ENCODE measurements at places on chromosomes 2 and 18.
A peak's percentile ranks its signal among the peaks of the same experiment; 100 is the strongest.

GRCh38 chr2:146468578-146468977, 1376.3 kb upstream of the ACVR2A start:
- DNase-seq: no peak

- no peak for DNase-seq
Observed at GRCh38 chr2:84038866-84039265, 420.2 kb downstream of the SUCLG1 start.

- no peak for DNase-seq
Observed at GRCh38 chr2:126494593-126494992, 161.4 kb upstream of the GYPC start.

DNA sequence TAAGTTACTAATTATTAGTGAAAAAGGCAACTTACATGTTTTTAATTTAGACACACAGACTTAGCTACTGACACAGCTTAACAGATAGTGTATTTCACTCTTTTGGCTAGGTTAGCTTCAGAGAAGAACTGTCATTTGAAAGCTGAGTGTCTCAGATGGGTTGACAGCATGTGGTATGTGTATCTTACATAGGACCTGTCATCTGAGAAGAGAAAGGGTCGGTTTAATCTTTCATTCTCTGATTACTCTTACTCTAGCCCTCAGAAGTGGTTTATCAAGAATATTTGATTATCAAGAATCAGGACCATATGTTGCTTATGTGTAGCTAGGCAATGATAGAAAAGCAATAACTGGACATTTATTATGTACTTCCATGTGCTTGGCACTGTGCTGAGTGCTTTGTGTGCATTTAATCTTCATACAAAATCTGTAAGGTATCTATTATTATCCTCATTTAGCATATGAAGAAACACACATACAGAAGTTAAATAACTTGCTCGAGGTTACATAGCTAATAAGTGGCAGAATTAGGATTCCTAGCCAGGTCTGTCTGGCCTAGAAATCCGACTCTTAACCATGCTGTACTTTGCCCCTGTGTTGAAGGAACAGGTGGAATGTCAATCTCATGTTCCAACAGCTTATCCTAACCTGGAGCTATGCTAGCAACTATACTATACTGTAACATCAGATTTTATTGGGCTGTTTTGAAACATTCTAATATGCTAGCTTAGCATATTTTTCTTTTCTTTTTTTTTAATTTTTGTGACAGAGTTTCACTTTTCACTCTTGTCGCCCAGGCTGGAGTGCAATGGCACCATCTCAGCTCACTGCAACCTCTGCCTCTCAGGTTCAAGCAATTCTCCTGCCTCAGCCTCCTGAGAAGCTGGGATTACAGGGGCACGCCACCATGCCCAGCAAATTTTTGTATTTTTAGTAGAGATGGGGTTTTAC, 28.4 kb downstream of the CFLAR start:
- no peak for DNase-seq

GRCh38 chr18:64854112-64854511, 705.2 kb upstream of the LINC00305 start:
- no peak for DNase-seq

GRCh38 chr2:241066171-241066892, 35.8 kb downstream of the MTERF4 start:
- DNase-seq: no peak

DNA sequence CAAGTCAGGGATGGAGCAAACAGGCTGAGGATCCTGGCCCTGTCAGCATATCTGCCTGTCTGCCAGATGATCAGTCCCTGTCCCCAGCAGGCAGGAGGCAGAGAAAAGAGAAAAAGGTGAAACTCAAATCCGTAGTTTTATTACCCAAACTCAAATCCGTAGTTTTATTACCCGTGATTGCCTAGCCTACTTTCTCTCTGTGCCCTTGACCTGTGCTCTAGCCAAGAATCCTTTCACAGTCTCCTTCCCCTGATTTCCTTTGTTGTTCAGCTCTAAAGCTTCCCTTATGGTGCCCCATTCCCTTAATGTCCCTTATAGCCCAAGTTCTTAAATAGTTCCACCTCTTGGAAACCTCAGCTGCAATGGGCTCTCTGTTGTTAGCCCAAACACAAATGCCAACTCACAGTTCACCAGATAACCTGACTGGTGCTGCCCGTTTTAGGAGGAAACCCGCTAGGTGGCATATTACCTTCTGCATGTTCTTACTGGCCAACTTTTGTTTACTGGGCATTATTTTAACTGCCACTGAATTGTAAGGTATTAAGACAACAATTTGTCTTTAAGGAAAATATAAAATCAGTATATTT, 125.7 kb upstream of the FZD5 start:
- no peak for DNase-seq

GRCh38 chr2:132936791-132937190, 266.8 kb upstream of the LYPD1 start:
- no peak for DNase-seq

DNA sequence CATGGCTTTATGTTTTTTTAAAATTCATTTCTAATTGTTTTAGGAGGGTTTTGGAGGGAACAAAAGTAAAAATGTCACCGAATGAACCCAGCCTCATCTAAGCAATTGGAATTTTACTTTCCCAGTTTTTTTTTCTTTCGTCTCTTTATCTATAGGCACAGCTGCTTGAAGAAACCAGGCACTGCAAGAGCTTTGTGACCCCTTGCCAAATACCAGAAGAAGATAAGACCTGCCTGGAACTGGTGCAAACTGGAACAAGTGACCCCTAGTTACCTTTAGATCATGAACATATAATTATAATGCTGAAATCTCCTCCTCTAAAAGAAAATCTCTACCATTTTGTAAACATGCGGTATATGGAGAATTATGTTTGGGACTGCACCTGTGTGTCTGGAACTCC, 100.9 kb downstream of the TSN start:
- no peak for DNase-seq

DNA sequence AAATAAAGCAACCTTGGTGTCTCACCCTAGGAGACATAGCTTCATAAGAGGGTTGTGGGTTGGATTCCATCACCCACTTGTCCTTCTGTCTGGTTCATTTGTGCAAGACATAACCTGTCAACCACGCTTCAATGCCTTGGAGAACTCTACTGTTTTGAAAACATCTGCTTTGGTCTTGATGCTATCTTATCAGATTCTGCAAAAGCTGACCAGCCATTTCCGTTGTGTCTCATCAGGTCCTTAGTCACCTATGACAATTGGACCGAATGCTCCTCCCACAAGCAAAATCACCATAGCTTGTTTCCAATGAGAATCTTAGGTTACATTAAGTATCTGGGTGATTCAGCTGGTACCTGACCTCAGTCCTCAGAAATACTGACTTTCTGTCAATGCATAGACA, 35.4 kb downstream of the STAT4 start:
- DNase-seq: no peak

GRCh38 chr2:29753671-29754444, 167.5 kb downstream of the ALK start:
- no peak for DNase-seq

- no peak for DNase-seq
Observed at GRCh38 chr2:198273660-198274059, 469.3 kb downstream of the PLCL1 start.

GRCh38 chr2:106545007-106545406, 57.8 kb downstream of the CD8B2 start:
- no peak for DNase-seq

DNA sequence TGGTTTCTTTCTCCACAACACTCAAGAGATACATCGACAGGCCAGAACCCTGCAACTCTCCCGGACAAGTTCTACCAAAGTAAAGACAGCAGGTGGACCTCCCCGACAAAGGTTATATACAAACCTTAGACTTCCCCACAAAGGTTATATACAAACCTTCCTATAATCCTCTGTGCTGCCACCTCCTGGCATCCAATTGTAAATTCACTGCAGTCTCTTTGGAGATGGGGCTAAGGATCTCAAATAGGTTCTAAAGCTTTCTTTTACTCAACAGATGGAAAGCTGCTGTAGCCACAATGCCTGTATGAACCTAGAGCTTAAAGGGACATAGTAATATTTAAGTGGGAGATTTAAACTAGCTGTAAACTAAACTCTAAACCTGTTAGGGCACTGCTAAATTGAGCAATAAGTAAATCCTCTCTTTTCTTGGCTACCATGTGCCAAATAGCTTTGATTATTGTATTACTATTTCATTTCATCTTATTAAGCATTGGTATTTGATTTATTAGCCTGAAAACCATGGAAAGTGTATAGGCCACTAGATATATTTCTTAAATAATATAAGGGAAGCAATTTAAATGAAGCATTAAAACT, 9.8 kb upstream of the MREG start:
- peak; percentile 43 for DNase-seq

GRCh38 chr18:48065601-48065995, 135.1 kb upstream of the SMAD2 start:
- no peak for DNase-seq

GRCh38 chr2:182716650-182716979, 558 bp downstream of the DNAJC10 start:
- no peak for DNase-seq

GRCh38 chr2:202410092-202410491, 34.0 kb downstream of the BMPR2 start:
- DNase-seq: no peak
